AG10803 (cell line): ENCODE measurements at places on chromosomes 3 and 15.

GRCh38 chr3:147008886-147009285 lies 397.5 kb downstream of the ZIC4 start:
- DNase-seq, result peak; percentile 96

- no peak for DNase-seq
Observed at GRCh38 chr3:33057320-33058298, 39.3 kb downstream of the GLB1 start.

DNA sequence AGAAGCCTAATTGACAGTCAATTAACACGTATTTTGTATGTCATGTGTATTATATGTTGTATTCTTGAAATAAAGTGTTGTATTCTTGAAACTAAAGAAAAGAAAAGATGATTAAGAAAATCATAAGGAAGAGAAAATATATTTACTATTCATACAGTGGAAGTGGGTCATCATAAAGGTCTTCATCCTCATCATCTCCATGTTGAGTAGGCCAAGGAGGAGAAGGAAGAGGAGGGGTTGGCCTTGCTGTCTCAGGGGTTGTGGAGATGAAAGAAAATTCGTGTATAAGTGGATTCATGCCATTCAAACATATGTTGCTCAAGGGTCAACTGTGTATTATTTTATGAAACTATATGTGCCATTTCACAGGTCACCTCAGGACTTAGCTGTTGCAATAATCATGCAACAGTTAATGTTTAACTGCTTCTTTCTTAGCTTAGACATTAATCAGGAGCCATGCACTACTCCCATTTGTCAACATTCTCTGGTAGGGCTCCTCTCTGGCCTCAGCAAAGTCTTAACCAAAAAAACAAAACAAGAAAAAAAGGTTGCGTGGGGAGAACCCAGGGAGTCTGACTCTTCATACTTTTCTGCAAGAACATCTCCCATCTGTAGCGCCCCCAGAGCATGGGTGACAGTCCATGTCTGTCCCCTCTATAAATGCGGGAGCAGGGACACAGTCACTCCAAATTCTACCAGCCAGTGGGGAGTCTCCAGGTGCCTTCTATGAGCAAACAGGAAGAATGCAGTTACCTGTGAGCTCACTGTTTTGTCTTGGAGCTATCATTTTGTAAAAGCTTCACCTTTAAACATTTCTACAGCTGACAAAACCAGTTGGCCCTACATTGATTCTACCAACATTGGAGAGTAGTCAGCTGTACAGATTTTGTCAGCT lies 19.9 kb upstream of the LRRC2 start:
- no peak for DNase-seq

DNA sequence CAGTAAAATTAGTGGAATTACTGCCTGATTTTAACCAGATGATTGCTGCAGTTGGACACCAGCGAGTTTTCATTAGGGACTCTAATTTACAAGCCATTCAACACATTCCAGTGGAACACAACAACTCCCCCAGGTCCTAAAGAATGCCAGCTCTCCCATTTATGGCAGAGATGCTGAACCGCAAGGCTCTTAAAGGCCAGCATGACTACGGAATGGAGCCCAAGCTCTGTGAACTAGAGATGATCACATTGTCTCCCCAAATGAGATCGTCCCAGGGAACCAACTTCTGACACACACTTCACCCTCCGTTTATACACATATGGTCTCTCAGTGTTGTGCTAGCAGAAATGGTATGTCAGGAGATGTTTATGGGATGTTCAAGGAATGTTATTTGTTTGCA lies 446.2 kb upstream of the NR2F2 start:
- DNase-seq, result peak; percentile 92

- no peak for DNase-seq
Observed at GRCh38 chr15:93340406-93340805, 251.4 kb upstream of the RGMA start.

- DNase-seq, result no peak
Observed at GRCh38 chr3:47291158-47291753, 8.5 kb downstream of the KLHL18 start.

DNA sequence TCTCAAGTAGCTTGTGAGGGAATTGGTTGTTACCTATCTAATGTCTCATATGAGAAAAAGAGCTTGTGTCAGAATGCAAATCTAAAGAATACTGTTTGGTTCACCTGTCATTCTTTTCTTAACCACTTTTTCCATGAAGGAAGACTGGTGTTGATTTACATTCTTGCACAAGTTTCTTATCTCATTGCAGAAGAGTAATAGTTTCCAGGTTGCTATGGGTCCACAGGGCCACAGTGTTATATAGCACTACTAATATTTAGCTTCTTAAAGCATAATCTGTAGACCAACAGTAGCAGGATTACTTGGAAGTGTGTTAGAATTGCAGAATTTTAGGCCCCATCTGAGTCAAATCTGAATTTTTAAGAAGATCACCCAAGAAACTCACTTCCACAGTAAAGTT lies 697.5 kb downstream of the GBE1 start:
- no peak for DNase-seq

- no peak for DNase-seq
Observed at GRCh38 chr3:162847511-162847910, 1350.9 kb downstream of the OTOL1 start.

- peak; percentile 77 for DNase-seq
Observed at GRCh38 chr3:66722675-66723074, 221.9 kb upstream of the LRIG1 start.

DNA sequence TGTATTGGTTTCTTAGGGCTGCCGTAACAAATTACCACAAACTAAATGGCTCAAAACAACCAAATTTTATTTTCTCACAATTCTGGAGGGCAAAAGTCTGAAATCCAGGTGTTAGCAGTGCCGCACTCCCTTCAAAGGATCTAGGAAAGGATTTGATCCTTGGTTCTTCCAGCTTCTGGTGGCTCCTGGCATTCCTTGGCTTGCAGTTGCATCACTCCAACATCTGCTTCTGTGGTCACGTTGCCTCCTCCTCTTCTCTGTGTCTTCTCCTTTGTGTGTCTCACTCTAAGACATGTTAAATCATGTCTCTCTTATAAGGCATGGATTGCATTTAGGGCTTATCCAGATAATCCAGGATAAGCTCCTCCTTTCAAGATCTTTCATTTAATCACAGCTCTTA lies 262.2 kb downstream of the MEX3B start:
- DNase-seq, result no peak

- DNase-seq, result no peak
Observed at GRCh38 chr15:23384371-23384770, 29.8 kb downstream of the GOLGA8S start.

DNA sequence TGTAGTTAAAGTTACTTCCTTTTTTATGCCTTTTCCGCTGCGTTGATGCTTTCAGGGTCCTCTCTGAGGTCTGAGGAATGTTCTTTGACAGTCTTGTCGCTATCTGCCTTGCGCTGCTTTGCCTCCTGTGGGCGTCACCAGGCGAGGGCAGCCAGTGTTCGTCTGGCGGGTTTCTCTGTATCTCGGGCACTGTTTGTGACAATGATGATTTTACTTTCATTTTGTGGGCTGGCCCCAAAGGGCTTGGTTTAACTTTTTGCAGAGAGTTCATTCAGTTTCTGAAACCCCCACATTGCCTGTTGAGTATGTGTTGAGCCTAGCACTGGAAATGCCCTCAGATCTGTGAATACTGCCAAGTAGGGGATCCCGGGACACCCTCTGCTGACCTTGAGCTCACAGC lies 24.6 kb upstream of the SACM1L start:
- no peak for DNase-seq

DNA sequence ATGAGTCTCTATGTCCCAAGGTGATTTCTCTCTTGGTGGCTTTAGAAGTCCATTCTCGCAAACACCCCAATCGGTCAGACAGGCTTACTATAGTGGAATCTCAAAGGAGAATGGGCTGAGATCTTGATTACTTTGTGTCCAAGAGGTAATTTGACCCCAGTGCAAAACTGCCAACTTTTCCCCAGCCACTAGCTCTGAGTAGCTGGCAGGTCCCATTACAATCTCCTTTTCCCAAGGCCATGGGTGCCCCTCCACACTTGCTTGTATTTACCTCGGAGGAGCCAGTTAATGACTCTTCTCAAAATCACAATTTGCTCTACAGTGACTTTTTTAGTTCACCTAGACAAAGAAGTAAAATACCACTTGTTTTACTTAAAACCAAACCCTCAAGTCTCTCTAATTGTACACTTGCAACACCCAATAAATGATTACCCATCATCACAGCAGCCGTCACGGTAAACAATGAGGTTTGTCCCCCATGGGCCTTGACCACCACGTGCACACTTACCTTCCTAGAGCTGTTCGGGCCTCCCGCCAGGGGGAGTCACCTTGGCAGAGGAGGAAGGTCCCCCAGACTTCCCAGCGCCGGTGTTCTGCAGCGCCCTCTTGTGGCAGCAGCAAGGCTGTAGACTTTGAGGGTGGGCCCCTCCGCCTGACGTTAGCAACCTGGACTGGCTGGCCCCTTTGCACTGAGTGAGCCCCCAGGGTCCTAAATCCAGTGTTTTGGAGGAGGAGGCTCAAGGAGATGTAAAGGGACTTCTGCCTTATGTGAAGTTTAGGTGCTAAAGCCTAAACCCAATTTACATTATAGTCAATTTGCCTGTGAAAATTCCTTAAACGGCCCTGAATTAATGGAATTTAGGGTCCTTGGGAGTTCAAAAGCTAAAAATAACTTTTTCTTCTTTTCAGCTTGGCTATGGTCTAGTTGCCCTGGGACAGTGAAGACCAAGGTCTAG lies 18.7 kb upstream of the HDAC11 start:
- DNase-seq, result no peak

- DNase-seq, result no peak
Observed at GRCh38 chr3:196274585-196274984, 12.9 kb downstream of the PCYT1A start.

- no peak for DNase-seq
Observed at GRCh38 chr3:114595522-114596028, 301.7 kb downstream of the TIGIT start.

GRCh38 chr15:58142827-58143461 lies 4.8 kb downstream of the AQP9 start:
- no peak for DNase-seq

GRCh38 chr3:155853214-155854140 lies 750 bp downstream of the SLC33A1 start:
- DNase-seq, result no peak

GRCh38 chr3:186967686-186968085 lies 37.4 kb downstream of the ST6GAL1 start:
- no peak for DNase-seq

DNA sequence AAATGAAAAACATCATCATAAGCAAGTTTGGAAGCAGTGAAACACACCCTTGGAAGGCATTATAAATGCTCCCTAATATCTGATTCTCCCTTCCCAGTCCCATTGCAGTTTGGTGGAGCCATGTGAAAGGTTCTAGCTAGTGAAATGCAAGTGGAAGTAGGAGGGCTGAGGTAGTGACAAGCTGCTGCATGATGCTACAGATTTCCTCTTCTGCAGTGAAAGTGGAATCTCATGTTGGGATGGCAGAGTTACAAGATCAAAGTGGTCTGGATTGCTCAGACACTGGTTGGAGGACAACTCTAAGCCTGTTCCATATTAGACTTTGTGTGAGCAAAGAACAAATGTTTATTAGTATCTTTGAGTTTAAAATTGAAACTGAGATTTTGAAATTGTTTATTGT lies 3.3 kb upstream of the PDCD6IP start:
- DNase-seq, result no peak

- peak; percentile 82 for DNase-seq
Observed at GRCh38 chr3:72829701-72830100, 18.5 kb downstream of the SHQ1 start.

GRCh38 chr15:47570881-47571640 lies 146.2 kb upstream of the SEMA6D start:
- DNase-seq, result peak; percentile 32
